ENCODE measurements at places on chromosomes 5 and 9.

- no peak for DNase-seq
Observed at GRCh38 chr5:11962122-11962521, 57.9 kb upstream of the CTNND2 start.

DNA sequence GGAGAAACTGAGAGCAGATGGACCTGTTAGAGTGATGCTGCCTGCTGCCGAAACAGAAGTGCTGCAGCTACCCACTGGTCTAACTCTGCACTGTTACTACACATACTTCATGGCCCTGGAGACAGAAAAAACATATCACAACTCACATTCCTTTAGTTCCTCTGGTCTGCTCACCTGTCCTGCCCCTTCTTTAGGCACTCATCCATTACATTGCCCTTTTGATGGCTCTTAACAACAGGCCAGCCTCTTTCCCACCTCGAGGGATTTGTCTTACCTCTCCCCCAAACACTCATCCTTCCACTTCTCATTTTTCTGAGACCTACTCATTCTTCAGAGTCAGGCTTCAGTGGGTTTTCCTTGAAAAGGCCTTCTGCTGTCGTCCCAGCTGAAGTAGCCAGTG, 49.2 kb downstream of the KCTD16 start:
- DNase-seq, result no peak

DNA sequence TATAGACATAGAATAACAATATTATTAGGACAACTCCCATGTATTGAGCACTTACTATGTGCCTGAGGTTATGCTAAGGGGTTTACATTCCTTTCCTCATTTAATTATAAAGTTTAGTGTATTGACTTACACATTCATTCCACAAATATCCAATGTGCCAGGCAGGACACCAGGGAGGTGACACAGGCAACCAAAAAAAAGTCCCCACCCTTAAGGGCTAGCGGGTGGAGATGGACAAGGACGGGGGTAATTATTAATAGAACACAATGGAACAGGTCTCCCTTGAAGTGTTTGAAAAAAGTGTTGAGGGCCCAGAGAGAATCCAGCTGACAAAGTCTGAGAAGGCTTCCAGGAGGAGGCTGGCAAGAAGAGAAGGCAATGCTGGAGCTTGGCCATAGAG, 5.7 kb downstream of the TBC1D2 start:
- DNase-seq, result no peak

DNA sequence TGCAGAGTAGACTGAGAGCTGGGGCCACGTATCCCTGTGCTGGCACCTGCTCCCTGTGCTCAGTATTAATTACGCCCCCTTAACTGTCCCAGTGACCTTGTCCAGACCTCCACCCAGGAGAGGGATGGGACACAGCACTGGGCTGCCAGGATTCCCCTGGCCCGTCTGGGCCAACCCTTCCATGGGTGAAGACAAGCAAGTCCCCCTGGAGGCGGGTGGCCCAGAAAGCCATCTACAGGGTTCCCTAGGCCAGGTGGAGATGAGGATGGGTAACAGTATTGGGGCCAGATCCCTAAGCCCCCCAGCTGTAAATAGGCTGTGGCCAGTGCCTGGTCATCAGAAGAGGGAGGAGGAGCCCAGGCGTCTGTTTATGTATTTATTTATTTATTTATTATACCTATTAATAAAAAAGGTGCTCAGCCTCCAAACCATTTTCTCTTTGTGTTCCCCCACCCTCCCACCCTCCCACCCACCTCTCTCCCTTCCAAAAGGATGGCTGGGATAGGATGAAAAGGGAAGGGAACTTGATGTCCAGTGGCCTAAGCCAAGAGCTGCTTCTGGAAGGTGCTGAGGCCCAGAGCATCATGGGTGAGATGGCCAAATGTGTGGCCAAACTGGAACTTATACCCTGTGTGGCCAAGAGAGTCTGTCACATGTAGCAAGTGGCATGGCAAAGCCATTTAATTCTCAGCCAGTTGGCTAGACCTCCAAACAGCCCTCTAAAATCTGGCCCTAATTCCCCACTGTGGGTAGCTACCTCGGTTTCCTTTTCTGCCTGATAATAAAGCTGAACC, 43.4 kb upstream of the TESK1 start:
- DNase-seq, result no peak

- DNase-seq, result no peak
Observed at GRCh38 chr5:128770907-128771306, 194.4 kb upstream of the SLC27A6 start.

DNA sequence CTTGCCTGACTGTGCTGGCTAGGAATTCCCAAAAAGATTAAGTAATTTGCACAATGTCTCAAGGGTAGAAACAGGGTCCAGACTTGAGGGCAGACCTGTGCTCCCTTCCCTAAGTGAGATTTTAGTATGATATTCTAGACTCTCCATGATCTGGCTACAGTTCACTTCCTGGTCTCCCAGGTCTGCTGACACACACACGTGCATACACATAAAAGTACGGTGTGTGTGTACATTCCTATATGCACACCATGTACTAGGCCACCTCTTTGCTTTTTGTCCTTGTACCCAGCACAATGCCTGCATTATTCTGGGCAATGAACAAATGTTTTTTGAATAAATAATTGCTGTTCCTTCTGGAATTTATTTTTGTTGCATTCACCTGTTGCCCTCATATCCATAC, 83.7 kb downstream of the SH3RF2 start:
- DNase-seq, result no peak

- no peak for DNase-seq
Observed at GRCh38 chr9:137643921-137644320, 25.1 kb downstream of the EHMT1 start.

GRCh38 chr5:91359962-91360609, 23.0 kb downstream of the ARRDC3 start:
- no peak for DNase-seq

GRCh38 chr5:32462618-32463017, 18.1 kb upstream of the ZFR start:
- DNase-seq, result no peak

- no peak for DNase-seq
Observed at GRCh38 chr9:21102305-21102704, 24.6 kb upstream of the IFNB1 start.

GRCh38 chr5:105702323-105702722, 1968.4 kb downstream of the EFNA5 start:
- no peak for DNase-seq

DNA sequence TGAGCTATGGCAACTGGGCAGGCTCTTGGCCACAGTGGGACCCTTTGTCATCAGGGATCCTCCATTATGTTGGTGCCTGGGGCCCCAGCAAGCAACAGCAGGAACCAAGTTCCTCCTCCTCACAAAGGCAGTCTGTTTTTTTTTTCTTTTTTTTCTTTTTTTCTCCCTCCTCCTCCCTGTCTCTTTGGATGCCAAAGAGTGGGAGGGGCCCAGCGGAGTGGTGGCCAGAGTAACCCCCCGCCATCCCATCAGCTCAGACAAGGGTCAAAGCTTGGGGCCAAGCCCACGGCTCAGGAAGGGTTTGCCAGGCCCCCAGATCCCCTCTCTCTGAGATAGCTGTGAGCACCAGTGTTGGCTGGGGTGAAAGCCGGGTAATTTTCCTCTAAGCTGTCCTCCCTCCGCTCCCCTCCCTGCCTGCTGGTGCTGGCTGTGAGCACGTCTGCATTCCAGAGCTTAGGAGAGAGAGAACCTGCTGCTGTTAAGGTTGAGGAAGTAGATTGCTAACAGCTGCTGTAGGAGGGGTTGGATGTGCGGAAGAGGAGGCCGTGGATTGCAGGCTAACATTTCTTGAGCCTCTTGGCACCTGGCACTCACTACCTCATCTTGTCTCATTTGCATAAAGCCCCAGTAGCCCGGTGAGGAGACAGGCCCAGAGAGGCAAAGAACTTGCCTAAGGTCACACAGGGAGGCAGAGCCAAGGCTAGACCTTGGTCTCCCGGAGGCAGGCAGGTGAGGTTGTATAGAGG, 21.2 kb downstream of the GSN start:
- DNase-seq, result peak; percentile 75

DNA sequence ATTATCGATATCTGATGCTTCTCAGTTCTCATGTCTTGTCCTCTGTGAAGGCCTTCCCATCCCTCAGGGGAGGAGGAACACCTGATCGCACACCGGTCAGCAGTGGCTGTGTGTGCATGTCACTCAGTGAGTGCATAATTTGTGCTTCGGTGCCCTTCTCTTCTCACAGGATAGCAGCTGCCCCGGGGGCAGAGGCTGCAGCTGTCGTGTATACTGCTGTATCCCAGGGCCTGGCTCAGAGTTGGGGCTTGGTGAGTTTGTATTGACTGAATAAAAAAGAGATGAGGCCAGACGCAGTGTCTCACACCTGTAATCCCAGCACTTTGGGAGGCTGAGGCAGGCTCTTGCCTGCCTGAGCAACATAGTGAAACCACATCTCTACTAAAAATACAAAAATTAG, 49.7 kb upstream of the NCS1 start:
- DNase-seq, result no peak

DNA sequence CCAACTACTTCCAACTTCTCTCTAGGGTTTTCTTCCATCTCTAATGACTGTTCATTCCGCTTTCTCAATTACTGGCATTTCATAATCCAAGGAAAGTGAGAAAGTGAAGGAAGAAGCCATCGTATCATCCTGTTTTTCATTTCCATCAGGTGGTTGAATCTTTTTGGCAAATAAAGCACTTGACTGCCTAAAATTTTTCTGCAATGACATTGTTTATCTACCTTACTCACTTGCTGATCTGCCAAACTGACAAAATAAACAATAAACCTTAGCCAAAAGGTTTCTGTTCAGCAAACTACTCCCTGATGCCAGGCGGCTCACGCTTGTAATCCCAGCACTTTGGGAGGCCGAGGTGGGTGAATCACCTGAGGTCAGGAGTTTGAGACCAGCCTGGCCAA, 18.4 kb downstream of the FNBP1 start:
- no peak for DNase-seq

GRCh38 chr9:95570646-95571045, 53.9 kb upstream of the PTCH1 start:
- DNase-seq, result no peak

DNA sequence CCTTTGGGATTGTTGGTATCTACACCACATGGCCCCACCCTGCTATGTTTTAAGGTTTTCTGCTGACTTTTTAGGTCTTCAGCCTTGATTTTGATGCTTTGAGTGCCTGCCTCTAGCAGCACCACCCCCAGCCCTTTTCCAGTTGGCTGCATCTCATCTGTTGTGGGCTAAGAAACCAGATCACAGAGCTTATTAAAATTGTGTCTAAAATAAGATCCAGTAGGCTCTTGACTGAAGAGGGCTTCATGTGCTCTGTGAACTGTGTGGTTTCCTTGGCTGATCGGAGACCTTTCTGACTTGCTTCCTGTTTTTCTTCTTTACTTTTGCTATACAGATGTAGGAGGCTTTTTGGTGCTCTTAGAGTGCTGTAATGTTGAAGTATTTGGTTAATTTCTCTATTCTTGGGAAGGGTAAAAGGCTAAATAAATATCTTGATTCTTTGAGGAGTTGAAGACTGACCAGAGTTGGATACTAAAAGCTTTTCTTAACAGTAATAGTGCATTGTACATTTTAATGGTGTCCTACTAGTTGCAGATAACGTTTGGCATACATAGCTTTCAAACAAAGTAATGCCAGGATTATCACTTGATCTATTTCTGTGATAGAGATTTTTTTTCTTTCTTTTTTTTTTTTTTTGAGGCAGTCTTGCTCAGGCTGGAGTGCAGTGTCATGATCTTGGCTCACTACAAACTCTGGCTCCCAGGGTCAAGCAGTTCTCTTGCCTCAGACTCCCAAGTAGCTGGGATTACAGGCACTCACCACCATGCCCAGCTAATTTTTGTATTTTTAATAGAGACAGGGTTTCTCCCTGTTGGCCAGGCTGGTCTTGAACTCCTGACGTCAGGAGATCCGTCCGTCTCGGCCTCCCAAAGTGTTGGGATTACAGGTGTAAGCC, 4.5 kb downstream of the UBE2D2 start:
- DNase-seq, result no peak

DNA sequence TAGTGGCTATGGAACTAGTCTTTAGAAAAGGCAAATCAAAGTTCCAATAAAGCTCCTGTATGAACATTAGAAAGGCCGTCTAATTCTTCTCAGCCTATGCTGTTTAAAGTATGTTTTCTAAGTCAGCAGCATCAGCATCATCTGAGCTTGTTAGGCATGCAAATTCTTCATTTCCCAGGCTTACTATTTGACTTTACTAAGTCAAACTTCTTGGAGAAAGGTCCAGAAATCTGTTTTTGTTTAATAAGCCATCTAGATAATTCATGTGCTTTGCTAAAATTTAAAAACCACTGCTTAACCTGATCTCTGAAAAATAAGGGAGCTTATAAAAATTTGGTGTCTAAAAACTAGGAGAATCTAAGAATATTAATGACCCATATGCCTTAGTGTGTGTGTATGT, 200.2 kb upstream of the SGCD start:
- no peak for DNase-seq

GRCh38 chr9:1604942-1605560, 410.1 kb upstream of the SMARCA2 start:
- peak; percentile 84 for DNase-seq

- no peak for DNase-seq
Observed at GRCh38 chr9:109599131-109599530, 101.0 kb upstream of the PTPN3 start.

- DNase-seq, result no peak
Observed at GRCh38 chr5:57036761-57037160, 84.8 kb upstream of the MIER3 start.

DNA sequence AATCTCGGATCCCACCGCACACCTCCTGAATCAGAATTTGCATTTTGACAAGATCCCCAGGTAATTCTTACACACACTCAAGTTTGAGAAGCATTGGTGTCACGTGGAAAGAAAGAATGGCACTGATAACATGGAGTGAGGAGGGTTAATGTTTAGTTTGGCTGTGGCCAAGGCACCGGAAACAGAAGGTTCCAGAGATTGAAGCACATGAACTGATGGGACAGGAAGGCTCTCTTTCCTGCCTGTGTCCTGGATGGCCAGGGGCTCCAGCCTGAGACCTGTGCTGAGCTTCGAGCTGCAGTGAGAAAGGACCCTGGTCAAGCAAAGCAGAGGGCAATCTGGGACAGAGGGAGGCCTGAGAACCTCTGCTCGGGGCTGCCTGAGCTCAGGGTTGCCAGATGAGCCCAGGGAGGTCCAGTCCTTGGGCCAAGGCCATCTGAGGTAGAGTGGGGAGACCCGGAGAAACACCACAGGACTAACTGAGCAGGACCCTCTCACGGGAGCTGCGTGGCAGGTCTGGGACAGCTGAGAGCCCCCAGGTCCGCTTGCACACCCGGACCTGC, 27.3 kb downstream of the AFAP1L1 start:
- DNase-seq, result no peak

GRCh38 chr5:126793097-126793496, 16.2 kb downstream of the LMNB1 start:
- DNase-seq, result no peak

DNA sequence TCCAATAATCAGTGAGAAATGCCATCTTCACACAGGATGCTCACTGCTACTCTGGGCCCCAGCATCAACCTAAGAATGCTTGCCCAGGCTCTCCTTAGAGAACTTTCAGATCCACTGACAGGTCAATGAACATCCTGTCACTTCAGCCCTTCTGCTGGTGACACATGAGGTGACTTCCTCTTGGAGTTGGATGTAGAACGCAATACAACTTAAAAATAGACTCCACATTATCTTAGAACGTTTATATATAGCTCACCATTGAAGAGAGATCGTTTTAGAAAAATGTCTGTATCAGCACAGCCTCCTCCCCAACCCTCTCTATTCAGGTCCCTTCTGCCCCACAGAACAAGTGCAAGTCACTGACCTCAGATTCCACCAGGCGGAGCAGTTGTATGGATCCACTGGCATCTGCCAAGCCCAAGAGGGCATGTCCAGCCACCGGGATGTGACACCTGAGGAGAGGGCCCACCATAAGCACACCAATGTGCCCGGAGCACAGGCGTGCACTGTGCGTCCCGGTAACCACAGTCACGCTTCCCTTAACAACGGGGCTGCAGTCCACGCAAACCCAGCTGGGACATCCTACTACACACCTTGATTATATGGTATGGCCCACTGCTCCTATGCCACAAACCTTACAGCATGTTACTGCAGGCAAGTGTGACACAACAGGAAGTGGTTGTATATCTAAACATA, 2.9 kb downstream of the DPH7 start:
- DNase-seq, result no peak
